ENCODE measurements at places on chromosomes 12 and 14.

GRCh38 chr12:20696181-20696905, 1.2 kb downstream of the SLCO1C1 start:
- no peak for DNase-seq

DNA sequence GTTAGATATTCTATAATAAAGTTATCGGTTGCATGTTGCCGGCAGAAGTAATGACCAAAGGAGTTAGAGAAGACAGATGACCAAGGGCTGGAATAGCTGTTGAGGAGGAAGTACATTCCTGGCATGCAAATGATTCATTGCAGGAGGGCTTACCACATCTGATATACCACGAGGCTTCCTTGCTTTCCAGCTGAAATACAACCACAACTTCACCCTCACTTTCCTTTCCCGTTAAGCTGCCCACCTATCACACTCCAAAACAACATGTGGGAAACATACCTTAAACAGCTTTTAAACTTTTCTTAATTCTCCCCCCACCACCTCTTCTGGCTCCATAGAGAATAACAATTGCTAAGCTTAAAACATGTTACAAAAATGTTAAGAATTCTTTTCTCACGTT, 594.1 kb downstream of the NRXN3 start:
- DNase-seq: no peak

- peak; percentile 23 for DNase-seq
Observed at GRCh38 chr12:4356041-4356327, 23.5 kb downstream of the FGF23 start.

GRCh38 chr14:89504602-89505313, 87.7 kb upstream of the FOXN3 start:
- DNase-seq: peak; percentile 80

DNA sequence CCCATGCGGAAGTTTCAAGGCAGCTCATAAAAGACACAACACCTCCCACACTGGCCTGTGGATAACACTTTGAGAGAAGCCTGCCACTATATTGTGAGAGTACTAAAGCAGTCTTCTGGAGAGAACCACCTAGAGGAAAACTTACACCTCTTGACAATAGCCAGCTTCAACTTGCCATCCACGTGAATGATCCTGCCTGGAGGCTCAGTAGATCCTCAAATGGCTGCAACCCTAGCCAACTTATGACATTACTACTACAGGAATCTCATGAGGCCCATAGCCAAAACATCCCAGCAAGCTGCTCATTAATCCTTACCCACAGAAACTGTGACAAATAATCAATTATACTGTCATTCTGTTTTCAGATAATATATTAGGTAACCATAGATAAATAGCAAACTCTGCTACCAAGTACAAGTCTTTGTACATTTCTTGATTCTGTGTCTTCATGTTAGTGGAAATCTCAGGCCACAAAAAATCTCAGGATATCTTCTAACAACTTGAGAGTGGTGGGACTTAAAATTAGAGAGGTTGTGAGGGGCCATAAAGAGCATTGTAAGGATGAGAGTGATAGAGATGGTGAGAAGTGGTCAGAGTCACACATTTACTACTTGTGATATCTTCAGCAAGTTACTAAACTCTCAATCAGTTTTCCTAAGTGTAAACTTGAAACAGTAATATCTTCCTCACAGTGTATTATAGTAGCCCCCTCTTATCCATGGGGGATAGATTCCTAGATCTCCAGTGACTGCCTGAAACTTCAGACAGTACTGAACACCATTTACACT, 368.0 kb downstream of the C12orf50 start:
- DNase-seq: no peak

DNA sequence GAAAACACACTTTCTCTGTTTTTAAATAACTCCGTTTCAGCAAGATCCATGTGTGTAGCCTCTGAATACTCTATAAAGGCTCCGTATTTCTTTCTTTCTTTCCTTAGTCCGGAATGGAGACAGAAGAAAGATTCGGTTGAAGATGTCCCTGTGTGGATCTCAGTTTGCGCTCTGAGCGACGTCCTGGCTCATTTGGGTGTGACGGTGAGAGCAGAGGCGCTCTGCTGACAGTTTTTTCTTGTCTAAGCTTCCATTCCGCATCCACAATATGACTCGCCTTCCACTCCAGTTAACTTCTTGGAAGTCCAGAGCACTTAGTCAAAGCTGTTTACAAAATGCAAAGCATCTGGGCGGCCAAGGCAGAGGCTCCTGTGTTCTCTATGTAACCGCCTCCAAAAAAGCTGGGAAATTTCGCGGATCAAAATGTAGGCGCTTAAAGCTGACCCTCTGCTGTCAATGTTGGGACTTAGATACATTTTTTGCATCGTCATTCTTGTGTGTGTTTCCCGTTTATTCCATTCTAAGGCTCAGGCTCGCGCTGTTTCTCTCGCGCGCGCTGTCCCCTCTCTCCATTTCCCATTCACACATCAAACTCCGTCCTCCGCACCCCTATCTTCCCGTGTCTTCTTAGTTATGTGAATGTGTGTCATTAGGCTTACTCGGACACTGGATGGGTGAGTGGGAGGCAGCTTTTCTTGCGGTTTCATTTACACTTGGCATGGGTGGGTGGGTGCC, 880 bp upstream of the FLRT2 start:
- DNase-seq: peak; percentile 52

DNA sequence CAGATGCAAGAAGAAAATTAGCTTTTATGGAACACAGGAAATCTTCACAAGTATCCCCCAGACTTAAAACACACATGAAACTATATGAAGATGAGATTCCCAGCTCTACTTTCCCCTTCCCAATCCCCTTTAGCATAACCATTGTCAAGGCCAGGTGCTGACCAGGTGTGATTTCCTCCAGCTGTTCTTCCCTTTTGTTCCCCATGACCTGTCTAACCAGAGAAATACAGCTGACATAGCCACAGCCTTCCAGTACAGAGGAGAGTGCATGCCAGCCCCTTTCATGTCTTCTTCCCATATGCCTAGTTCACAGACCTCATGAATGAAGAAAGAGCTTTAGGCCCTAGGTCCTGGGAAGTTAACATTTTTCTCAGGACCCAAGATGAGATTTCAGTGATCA, 43.5 kb upstream of the FKBP4 start:
- DNase-seq: no peak

DNA sequence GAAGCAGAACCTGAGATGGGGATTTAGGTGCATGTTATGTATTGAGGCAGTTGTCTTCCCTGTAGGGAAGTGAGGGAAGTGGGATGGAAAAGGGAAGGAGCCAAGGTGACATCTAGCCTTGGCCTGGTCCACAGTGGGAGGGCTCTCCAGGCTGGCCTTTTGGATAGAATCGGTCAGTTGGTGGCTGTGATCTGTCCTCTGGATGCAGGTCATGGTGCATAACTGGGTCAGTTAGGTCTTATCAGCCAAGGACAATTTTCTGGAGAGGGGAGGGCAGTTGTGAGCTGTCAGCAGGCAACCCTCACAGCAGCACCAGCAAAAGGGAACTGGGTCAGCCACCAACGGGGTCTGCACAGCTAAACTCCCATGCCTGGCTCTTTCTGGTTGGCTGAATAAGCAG, 9.6 kb downstream of the SERPINA12 start:
- DNase-seq: no peak

- DNase-seq: no peak
Observed at GRCh38 chr12:67501362-67501761, 147.2 kb upstream of the DYRK2 start.

DNA sequence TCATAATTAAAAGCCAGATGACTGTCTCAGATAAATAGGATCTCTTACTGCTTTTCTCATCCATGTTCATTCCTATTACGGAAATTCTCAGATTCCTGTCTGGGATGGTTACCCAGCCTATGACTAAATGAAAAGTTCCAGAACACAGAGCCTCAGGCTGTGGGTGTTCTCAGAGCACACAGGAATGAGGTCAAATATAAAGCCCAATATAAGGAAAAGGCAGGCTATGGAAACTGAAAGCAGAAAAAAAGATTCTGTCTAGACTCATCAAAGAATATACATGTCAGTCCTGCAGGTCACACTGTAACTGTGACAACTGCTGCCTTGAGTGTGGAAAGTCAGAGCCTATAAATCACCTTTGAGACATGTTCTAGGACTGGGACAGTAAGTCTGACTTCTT, 64.3 kb downstream of the DCAF5 start:
- DNase-seq: peak; percentile 51

- DNase-seq: no peak
Observed at GRCh38 chr12:13176256-13176655, 20.3 kb upstream of the EMP1 start.

GRCh38 chr14:74400031-74400685, 25.9 kb downstream of the SYNDIG1L start:
- DNase-seq: no peak

- no peak for DNase-seq
Observed at GRCh38 chr12:111068290-111068689, 147.9 kb upstream of the MYL2 start.

DNA sequence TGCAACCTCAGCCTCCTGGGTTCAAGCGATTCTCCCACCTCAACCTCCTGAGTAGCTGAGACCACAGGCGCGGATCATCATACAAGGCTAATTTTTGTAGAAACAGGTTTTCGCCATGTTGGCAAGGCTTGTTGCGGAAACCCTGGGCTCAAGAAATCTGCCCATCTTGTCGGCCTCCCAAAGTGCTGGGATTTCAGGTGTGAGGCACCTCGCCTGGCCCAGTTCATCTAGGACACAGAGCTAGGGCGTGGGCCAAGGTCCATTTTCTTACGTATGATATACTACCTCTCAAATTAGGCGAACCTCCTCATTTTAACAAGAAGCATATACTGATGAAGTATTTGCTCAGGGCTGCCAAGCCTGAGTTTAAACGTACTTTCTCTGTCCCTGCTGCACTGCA, 2.1 kb downstream of the RPS29 start:
- no peak for DNase-seq

DNA sequence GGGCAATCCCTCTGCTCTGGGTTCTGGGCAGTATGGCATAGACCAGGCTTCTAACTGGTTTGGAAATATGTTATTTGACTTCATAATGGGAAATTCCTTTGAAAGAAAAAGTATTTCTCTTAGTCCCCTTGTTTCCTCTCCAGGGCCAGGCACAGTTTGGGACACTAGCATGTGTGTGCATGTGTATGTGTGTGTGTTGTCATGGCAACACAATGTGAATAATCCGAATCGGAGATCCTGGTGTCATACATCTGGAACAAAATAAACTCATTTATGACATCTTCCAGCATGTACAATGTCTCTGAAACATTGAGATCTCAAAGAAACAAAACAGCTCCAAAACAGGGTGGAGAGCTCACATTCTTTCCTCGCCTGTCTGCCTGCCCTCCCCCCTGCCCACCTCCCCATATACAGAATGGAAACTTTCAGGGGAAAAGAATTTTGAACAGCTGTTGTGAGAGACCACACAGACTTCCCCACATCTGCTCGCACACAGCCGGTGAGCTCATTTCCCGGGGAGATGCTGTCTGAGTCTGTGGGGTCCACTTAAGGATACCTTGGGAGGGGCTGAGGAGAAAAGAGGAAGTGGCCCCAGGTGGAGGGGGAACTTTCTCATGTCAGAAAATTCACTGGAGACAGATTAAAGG, 55.5 kb upstream of the PARP11 start:
- no peak for DNase-seq

DNA sequence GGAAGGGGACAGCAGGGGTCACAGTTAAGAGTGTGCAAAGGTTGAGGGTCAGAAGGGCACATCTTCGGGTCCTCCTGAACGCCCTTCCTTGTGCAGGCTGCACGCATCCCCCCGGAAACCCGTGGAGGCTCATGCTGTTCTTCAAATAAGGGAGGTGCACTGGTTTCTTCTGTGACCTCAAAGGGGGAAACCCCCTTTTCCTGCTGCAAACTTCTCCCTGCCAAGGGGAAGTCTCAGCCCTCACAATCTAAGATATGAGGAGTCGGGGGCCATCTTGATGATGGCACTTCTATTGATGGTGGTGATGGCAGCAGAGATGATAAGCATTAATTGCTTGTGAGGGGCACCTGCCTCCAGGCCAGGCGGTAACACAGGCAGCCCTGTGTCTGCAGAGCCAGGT, 40.0 kb downstream of the ISCA2 start:
- peak; percentile 53 for DNase-seq

GRCh38 chr14:21078287-21078686, 8.2 kb downstream of the ARHGEF40 start:
- DNase-seq: no peak

DNA sequence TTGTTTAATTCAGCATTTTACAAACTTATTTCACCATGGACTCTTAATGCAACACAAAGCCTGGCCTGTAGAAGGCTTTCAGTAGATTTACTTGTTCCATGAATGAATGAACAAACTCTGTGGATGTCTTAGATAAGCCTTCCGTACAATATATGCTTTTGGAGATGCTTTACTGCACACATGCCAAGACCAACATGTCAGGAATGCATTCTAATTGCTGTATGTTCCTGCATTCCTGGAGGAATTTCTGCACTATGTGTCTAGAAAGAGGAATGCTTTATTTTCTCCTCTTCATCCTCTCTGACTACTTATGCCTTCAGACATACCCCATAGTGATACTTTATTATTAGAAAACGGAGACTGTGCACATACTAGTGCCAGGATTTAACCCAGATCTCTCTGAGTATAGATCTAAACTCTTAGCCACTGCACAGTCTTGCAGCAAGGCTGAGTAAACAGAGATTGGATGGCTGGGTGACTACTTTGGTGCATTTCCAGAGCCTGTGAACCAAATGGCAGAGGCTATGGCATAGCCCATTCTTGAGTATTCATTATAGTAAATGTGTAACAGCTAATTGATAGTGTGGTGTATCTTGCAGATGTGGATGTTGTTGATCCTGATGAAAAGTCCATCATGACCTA, 108.2 kb downstream of the SYNE2 start:
- no peak for DNase-seq

GRCh38 chr12:106096376-106096775, 42.4 kb downstream of the NUAK1 start:
- no peak for DNase-seq

DNA sequence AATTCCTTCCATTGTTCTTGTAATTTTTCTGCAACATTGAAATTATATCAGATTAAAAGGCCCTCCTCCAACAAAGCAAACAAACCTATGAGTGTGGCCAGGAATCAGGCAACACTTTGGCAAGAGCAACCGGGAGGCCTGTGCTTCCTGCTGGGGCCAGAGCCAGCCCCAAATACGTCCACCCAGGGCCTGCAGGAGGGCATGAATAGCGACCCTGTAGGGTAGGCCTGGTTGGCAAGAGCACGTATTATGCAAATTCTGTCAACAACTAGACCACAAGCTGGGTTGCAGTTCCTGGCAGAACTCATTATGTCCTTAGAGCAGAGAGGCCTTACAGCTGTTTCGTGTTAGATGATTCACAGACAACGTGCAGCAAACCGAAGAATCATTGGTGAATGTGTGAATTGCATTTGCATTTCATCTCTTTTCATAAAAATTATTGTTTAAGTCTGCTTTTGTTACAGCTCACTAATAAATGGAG, 26.9 kb upstream of the LGALS3 start:
- peak; percentile 89 for DNase-seq

DNA sequence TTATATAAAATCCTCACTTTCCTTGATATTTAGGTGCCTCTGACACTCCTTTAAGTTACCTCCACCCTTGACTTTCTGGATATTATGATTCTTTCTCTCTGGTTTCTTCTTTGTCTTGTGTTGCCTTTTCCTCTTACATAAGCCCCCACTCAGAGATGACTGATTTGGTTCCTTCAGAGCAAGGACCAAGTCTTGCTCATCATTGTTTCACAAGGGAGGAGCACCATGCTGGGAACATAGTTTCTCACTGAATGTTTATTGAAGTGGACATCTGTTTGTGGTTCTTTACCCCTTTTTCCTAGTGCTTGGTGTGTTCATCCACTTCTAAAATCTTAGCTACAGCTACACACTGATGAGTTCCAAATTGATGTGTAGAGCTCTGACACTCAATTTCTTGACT, 161.3 kb upstream of the PTPRQ start:
- no peak for DNase-seq

GRCh38 chr14:55297611-55298499, 26.6 kb downstream of the FBXO34 start:
- no peak for DNase-seq
